GM18507 (cell line): ENCODE measurements at places on chromosomes 7 and 10.
A peak's percentile ranks its signal among the peaks of the same experiment; 100 is the strongest.

DNA sequence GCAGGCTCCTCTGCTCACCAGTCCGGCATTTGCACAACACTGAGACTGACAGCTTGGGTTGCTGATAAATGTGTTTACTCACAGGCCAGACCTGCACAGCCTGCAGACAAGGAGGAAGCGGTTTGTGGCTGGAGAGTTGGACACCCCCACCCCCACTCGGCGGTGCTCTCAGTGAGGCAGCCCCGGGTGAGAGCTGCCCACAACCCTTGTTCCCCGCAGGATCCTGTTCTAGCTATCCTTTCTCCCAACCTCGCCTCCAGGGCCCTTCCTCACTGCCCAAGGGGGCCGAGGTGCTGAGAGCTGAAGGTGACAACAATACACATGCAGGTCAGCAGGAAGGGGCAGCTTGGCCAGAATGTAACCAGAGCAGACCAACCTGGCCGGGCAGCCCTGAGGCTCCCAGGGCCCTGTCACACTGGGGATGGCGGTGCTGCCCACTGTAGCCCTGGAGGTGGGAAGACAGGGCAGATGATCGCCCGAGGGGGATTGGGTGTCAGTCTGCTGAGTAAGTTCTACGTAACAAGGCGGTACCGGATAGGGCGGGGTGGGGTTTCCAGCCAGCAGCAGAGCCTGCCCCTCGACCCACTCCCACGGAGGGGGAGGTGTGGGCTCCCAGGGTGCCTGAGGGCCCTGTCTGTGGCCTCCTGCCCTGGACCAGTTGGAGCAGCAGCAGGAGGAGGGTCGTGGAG, 2.1 kb upstream of the ADAM8 start:
- DNase-seq: peak; percentile 60

DNA sequence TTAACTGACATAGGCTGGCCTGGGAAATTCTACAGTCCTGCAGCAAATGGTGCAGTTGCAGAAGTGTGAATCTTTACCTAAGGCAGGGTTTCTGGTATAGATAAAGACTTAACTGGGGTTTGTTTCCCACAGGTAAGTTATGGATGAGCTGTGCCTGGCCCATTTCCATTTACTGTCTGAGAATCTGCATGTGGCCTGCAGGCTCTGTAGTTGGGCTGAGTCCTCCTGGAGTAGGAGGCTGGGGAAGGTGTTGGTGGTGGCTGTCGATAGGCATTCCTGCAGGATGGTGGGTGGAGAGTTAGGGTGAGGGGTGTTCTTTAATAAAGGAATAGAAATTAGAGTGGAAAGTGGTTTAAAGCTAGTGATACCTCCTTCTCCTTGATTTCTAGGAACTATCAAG, 193.5 kb downstream of the AUTS2 start:
- no peak for DNase-seq

DNA sequence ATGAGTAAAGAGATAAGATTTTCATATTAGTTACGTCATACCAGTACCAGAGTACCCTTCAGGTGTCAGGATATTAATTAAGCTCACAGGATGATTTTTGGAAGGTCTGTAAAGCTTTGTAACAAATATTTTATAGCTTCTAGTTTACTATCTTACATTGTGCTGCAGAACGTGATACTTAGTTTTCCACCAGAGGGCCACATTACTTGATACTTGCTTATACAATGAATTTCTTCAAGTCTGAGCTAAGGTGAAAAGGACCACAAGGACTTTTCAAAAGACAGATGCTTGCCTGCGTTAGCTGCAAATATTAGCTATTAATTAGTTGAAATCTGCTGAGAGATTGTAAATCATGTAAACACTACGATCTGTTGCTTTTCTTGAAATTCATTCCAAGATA, 12.2 kb downstream of the FOXP2 start:
- DNase-seq: no peak

DNA sequence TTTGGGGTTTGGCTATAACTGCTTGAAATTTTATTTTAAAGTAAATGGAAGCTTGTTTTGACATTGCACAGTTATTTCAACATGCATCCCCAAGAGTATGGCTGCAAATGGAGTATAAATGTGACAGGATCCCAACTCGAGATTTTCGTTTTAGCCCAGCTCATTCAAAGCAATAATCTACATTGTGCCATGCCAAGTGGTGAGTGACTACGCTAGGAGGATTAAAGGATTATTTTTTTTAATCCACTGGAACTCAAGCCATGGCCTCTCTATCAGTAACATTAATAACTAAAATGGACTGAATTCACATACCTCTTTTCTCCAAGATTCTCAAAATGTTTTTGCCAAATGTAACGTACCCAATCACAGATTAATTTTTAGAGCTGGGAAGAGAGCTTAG, 60.6 kb upstream of the AUTS2 start:
- no peak for DNase-seq

GRCh38 chr7:107396990-107397389, 72.9 kb upstream of the GPR22 start:
- DNase-seq: no peak

GRCh38 chr10:62919776-62920175, 103.6 kb upstream of the EGR2 start:
- DNase-seq: no peak

DNA sequence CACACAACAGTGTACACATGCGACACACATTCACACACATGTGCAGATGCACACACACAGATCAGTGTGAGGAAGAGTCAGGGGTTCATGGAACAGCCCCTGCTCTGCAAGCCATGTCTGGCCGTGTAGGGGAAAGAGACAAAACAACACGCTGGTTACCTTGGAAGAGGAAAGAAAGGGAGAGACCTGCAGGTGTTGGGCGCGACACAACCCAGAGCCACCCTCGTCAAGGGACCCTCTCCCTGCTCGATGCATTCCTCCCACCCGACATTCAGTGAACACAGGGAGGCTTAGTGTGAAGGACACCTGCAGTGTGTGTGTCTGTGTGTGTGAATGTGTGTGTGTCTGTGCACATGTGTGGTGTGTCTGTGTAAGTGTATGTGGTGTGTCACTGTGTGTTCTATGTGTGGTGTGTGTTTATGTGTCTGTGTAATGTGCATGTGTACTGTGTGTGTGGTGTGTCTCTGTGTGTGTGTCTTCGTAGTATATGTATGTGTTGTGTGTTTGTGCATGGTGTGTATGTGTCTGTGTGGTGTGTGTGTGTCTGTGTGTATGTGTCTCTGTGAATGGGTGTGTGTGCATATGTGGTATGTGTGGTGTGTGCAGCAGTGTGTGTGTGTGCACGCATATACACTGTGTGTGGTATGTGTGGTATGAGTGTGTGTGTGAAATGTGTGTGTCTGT, 69.5 kb upstream of the PITRM1 start:
- no peak for DNase-seq

GRCh38 chr7:1934756-1935155, 264.7 kb downstream of the ELFN1 start:
- no peak for DNase-seq

- no peak for DNase-seq
Measured at GRCh38 chr10:14674376-14675050, 100.2 kb downstream of the FAM107B start.

DNA sequence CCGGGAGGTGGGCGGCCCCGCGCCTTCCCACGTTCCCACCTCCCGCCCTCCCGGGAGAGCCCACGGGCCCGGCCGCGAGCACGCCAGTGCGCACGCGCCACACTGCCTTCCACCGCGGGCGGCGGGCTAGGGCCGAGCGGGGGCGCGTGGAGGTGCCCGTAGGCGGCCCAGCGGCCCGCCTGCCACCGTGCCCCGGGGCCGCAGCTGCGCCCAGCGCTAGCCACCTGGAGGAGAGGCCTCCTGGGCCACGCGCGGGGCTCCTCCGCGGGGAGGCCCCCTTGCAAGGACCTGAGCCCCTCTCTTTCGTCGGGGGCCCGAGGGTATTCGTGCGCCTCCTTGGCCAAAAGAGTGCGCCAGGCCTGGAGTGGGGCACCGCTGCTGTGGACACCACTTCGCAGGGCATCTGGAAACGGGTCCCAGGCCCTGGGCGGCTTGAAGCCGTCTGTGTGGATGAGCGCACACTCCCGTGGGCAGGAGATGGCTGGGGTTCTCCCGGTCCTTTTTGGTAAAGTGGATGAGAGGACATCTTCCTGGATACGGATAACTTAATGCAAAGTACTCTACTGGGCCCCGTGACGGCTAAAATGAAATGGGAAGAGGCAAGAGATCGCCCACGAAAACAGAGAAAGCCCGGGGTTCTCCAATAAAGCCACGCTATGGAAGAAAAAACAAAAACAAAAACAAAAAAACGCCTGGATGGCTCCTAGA, 9.0 kb upstream of the EBF3 start:
- DNase-seq: no peak

DNA sequence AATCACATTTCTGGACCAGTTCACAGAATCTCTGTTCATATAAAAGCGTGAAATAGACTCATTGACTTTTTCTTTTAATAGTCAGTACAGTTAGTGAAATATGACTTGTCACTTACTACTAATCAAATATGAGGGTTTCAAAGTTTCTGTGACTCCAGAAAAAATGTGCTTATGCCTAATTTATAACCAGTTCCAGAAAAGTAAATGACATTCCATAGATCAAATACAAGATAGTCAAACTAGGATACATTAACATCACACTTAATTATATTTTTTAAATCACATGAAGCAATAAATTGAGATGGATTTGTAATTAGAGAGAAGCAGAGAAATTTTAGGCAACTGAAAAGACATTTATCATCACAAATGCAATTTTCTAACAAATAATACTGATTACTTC, 491.4 kb downstream of the KIF20B start:
- no peak for DNase-seq
